Foreskin keratinocyte (primary cell): ENCODE measurements at places on chromosomes 7 and 10. TPM values are rescaled to one million over a fixed set of nuclear protein-coding genes. Genes with fewer than 3 reads are reported as not detected.

Gene RGS10
- total RNA-seq, result 85.7 and 86.5 TPM in 2 replicates

Gene SFXN2
- total RNA-seq, result 11.8 and 14.3 TPM in 2 replicates

Gene SAMD9L
- 7.6 and 13.5 TPM in 2 replicates for total RNA-seq

Gene DTX2
- total RNA-seq, result 31.8 and 32.1 TPM in 2 replicates

Gene FAM241B
- total RNA-seq, result 2.5 and 5.4 TPM in 2 replicates

Gene SHOC2
- total RNA-seq, result 29.0 and 30.5 TPM in 2 replicates
